SK-N-SH (cell line): ENCODE measurements at places on chromosomes 3 and 15.

DNA sequence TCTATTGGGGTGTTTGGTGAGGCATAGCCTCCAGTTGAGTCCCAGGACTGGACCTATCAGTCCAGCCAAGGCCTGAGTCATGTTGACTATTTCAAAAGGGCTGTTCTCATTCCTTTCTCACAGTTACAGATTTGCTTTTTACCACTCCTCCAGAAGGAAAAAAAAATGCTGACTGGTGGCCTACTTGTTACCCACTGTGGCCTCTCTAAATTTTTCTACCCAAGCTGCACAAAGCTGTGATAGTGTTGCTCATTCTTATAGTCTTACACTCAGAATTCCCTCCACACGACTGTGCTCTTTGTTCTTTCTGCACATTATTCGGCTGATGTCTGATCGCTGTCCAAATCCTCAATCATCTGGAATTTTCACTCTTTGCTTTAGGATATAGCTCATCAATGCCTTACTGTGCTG is 1142.2 kb downstream of the IGSF11 start:
- no peak for DNase-seq

DNA sequence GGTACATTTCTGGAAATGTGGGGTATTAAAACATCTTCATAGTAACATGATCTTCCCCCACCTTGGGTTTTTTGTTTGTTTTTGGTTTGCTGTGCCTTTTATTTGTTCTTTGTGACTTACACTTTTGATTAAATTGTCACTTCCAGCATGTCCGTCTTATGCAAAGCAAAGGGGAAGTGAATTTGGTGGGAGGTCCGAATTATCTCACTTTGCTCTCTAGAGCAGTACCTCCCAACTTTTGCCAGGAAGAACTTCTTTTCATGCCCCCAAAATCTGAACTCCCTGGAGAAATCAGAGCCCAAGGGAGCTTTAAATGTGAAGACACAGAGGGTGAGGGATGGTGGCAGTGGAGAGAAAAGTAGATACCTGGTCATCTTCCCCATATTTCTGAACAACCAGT is 173.1 kb downstream of the IL5RA start:
- no peak for DNase-seq

DNA sequence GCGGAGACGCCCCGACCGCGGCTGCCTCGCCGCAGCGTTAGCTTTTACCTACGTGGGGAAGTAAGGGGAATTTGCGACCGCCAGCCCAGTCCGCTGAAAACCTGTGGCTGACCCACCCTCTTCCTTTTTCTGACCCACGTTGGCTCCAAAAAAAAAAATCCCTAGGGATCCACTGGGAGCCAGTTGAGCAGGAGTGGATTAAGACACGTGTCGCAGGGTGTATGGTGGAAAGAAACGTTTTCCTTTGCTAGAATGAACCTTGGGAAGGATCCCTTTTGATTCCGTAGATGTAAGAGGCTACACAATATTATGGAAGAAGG is 575 bp upstream of the PCYT1A start:
- no peak for DNase-seq

DNA sequence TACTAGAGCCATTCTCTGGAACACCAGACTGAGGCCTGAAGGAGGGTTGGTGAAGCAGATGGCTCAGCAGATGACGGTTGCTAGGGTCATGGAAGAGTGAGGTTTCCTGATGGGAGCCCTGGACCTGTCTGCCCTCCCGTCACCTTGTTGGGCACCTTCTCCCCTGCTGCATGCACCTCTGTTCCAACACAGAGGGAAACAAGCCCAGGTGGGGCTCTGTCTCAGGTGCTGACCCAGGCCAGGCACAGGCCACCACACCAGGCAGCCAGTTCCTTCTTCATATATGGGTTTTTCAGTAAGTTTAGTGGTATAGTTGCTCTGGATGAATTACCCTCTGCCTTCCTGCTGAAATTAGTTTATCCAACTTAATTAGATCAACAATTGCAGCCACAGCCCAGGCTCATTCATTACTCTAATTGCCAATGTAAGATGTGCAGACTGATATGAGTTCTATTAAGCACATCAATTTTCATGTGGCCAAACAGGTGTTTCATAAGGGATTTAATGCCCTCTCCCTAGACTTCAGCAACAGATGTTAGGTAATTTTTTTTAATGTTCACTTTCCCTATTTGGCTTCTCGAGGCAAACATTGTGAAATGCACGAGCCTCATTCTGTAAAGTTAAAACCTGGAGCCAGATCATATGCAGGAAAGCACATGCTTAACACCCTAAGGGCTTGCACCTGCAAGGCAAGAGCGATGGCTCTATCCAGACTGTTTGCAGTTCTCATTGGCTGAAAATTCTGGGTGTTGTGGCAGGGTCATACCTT is 174.8 kb downstream of the CHDH start:
- DNase-seq = peak; percentile 56

GRCh38 chr3:190192087-190192486 is 71.4 kb upstream of the P3H2 start:
- no peak for DNase-seq

DNA sequence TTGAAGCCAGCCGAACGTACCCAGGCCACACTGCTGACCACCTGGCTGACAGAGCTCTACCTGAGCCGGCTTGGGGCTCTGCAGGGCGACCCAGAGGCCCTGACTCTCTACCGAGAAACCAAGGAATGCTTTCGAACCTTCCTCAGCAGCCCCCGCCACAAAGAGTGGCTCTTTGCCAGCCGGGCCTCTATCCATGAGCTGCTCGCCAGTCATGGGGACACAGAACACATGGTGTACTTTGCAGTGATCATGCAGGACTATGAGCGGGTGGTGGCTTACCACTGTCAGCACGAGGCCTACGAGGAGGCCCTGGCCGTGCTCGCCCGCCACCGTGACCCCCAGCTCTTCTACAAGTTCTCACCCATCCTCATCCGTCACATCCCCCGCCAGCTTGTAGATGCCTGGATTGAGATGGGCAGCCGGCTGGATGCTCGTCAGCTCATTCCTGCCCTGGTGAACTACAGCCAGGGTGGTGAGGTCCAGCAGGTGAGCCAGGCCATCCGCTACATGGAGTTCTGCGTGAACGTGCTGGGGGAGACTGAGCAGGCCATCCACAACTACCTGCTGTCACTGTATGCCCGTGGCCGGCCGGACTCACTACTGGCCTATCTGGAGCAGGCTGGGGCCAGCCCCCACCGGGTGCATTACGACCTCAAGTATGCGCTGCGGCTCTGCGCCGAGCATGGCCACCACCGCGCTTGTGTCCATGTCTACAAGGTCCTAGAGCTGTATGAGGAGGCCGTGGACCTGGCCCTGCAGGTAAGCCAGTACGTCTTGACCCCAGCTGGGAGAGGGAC is 6.2 kb downstream of the VPS18 start:
- no peak for DNase-seq

- no peak for DNase-seq
Measured at GRCh38 chr15:69848551-69849231, 249.0 kb downstream of the TLE3 start.

- no peak for DNase-seq
Measured at GRCh38 chr15:68371851-68372250, 60.1 kb downstream of the ITGA11 start.

GRCh38 chr15:91447991-91448644 is 348.1 kb downstream of the SV2B start:
- no peak for DNase-seq

- no peak for DNase-seq
Measured at GRCh38 chr3:164332831-164333802, 745.2 kb downstream of the SI start.

- no peak for DNase-seq
Measured at GRCh38 chr3:185422677-185423076, 59.7 kb downstream of the MAP3K13 start.

DNA sequence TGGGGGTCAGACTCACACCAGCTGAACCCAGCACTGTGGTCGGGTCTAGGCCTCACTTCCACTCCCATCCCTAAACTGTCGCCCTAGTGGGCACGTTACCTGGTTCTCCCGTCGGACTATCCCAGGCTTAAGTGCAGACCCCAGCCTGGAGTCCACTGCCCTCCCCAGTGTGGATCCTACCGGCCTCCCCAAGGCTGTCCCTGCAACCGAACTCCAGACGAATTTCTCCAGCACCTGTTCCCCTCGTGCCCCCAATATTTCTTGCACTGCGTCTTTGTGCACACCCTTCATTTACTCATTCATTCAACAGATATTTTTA is 26.5 kb downstream of the SLC41A3 start:
- no peak for DNase-seq

DNA sequence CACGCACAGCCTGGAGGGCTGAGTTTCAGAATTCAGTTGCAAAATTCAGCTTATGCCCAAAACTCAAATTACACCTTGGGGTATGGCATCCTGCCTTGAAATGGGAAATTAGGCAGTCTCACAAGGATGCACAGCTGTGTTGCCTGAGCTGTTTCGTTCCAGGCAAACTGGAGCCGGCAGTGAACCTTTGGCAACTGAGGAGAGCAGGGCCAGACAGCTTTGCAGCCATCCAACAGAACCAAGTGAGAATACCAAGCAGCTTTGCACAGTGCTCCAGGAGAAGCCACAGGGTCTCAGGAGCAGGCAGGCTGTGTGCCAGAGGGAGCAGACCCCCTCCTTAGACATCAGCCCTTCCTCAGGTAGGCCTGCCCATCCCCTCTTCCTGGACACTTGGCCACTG is 32.5 kb upstream of the BFSP2 start:
- no peak for DNase-seq

GRCh38 chr3:186356152-186356551 is 5.9 kb downstream of the DGKG start:
- DNase-seq = no peak

DNA sequence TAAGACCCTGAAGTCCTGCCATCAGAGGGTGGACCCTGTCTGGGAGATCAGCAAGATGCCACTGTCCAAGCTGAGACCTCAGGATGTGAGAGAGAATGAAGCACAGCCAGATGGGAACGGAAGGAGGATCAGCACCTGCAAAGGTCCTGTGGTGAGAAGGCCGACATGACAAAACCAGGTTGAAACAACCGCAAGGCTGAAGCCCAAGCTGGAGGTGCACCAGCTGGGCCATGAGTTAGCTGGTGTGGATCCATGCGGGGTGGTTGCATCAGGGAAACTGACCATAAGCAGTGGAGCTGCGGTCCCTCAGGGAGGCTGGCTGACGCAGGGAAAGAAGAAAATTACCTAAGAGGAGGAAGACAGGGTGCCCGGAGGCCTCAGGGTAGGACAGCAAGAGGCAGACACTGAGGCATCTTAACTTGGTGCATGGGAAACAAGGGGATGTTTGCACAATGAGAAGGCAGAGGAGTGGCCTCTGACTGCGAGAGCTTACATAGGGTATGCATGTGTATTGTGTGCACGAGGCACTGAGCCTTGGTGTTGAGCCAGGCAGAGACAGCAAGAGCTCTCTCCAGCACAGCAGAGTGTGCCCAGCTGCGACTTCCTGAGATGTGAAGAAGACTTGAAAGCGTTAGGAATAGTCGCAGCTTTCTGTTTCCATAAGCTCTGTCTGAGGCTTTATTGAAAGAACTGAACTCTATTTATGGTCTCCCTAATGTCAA is 497.7 kb downstream of the OCA2 start:
- DNase-seq = no peak

DNA sequence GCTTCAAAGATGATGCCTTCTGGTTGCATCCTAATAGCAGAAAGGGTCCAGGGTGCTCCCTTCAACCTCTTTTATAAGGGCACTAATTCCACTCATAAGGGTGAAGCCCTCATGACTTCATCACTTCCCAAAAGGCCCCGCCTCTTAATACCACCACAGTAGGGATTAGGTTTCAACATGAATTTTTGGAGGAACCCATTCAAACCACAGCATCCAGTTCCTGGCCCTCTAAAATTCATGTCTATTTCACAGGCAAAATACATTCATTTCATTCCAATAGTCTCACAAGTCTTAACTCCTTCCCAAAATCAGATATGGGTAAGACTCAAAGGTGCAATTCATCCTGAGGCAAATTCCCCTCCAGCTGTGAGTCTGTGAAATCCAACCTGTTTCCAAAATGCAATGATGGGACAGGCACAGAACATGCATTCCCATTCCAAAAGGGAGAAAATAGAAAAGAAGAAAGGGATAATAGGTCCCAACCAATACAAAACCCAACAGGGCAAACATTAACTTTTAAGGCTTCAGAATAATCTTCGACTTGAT is 124.0 kb downstream of the ATP1B3 start:
- DNase-seq = no peak

DNA sequence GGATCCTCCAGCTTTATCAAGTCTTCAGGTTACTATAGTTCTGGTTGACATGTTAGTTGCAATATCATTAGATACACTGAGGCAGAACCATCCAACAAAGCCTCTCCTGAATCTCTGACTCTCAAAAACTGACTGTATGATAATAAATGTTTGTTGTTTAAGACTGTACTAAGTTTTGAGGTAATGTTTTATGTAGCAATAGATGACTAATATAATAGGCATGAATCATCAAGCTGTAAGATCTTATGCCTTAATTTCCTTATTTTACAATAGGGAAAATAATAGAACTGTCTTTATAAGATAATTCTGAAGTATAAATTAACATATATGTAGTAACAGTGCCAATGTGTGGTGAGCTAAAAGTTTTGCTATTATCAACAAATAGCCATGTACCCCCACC is 88.9 kb upstream of the TBC1D5 start:
- DNase-seq = no peak

GRCh38 chr15:70090436-70091296 is 7.1 kb downstream of the TLE3 start:
- DNase-seq = no peak

GRCh38 chr15:95323796-95324195 is 1006.7 kb upstream of the NR2F2 start:
- no peak for DNase-seq

DNA sequence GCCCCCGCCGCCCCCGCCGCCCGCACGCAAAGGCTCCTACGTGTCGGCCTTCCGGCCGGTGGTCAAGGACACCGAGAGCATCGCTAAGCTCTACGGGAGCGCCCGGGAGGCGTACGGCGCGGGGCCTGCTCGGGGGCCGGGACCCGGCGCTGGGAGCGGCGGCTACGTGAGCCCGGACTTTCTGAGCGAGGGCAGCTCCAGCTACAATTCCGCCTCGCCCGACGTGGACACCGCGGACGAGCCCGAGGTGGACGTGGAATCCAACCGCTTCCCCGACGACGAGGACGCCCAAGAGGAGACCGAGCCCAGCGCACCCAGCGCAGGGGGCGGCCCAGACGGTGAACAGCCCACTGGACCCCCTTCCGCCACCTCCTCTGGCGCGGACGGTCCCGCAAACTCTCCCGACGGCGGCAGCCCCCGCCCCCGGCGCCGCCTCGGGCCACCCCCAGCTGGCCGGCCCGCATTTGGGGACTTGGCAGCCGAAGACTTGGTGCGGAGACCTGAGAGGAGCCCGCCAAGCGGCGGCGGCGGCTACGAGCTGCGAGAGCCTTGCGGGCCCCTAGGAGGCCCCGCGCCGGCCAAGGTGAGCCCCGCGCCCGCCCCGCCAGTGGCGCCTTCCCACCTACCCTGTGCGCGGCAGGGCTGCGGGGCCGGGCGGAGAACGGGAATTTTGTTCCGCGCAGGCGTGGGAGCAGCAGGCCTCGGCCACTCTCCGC is 2.4 kb downstream of the SKOR1 start:
- DNase-seq = no peak

- no peak for DNase-seq
Measured at GRCh38 chr15:79680720-79681119, 216.1 kb downstream of the MTHFS start.

GRCh38 chr15:62779899-62780298 is 262.6 kb upstream of the TPM1 start:
- no peak for DNase-seq
